ENCODE measurements at places on chromosomes 5 and 9.

GRCh38 chr9:96029722-96030530 is 154.4 kb downstream of the ERCC6L2 start:
- DNase-seq, result peak; percentile 19

DNA sequence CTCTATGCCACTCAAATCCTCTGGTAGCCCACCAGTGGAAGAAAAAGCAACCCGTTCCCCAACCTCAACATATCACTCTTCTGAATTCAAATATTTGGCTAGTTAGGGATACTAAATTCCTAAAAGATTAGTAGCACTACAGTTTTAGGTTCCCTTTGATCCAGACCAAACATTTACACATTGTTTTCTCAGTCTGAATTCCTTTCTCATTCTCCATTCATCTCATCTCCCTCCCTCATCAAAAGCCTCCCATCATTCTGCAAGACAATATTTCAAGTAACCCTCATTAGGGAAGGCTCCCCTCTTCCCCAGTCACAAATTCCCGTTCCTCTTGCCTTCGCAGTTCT is 26.3 kb downstream of the ADAM19 start:
- DNase-seq, result no peak

DNA sequence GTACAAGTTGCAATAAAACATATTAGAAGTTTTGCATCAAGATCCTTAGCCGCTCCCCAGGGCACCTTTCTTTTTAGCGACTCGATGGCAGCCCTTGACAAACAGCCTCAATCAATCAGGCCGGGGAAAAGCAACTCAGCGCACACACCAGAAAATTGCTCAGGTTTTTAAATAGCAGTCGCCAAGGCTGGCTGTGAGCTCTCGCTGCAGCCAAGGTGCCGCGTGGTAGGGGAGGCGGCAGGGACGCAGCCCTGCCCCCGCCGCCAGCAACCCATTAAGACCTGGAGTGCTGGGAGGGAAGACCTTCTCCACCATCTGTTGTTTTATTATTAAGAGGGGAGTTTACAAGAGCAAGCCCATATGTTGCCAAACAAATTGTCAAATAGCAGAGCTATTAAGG is 22.6 kb downstream of the ASS1 start:
- no peak for DNase-seq

DNA sequence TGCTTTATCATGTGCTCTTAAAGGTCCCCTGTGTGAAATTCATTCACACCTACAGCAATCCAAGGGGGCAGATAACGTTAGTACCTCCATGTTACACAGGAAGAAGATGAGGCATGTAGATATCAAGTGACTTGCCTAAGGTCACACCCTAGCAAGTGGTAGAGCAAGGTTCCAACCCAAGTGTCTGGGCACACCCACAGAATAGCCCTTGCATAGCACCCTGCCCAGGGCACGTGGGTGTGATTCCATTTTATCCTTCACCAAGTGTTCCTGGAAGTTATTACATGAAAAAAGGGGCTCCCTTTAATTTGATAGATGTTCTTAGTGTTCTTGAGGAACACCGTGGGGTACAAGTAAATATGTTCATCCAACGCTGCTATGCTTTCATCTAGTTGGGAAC is 4.9 kb downstream of the TMEM171 start:
- DNase-seq, result no peak

DNA sequence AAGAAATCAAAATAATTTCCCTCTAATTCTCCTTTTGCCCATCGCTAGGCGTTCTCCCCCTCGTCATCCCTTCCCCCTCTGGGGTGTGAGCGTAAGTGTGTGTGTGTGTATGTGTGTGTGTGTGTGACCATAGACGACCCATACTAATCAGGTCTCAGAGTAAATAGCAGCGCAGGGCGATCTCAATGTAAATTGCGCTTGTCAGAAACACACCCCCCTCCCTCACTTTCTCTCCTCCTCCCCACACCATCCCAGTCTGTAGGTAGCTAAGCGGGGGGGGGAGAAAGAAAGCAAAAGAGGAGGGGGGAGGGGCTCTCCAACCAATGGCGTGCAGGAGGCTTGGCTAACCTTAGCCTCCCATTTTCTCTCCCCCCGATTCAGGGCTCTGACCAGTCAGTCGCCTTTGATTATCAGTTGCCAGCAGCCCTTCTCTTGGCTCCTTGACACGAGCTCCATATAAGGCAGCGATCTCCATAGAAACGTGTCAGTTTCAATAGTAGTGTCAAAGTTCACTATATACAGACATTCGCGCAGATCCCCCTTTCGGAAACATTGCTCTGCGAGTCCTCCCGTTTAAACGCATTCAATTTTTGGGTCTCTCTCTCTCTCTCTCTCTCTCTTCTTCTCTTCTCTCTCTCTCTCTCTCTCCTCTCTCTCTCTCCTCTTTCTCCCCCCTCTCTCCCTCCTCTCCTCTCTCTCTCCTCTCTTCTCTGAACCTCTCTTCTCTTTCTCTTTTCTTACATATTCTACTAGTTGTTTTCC is at the start of gene NR2F1:
NR2F1 (plus strand) TSS at position 546 of the 762 bp plus-strand sequence. CDS start 1,802 bp downstream, outside the sequence.
- peak; percentile 83 for DNase-seq

DNA sequence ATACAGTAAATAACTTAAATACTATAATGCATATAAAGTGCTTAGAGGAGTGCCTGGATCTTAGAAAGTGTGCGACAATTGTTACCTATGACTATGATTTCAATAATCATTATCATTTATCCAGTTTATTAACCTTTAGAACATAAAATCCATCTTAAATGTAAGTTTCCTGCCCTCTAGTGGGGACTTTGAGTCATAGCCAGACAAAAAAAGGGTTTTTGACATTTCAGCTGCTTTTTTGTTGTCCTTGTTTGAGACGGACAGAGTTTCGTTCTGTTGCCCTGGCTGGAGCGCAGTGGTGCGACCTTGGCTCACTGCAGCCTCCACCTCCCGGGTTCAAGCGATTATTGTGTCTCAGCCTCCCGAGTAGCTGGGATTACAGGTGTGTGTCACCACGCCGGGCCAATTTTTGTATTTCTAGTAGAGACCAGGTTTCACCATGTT is 9.7 kb upstream of the C9orf152 start:
- DNase-seq, result no peak

All from right hindlimb (tissue), 1 donor.